Stimulated activated CD4-positive, alpha-beta T cell treated with anti-CD3 and anti-CD28 coated beads, Interleukin-4, amount 100 ng/mL, for 1 hour (primary cell): ENCODE measurements at places on chromosomes 16 and 17.

DNA sequence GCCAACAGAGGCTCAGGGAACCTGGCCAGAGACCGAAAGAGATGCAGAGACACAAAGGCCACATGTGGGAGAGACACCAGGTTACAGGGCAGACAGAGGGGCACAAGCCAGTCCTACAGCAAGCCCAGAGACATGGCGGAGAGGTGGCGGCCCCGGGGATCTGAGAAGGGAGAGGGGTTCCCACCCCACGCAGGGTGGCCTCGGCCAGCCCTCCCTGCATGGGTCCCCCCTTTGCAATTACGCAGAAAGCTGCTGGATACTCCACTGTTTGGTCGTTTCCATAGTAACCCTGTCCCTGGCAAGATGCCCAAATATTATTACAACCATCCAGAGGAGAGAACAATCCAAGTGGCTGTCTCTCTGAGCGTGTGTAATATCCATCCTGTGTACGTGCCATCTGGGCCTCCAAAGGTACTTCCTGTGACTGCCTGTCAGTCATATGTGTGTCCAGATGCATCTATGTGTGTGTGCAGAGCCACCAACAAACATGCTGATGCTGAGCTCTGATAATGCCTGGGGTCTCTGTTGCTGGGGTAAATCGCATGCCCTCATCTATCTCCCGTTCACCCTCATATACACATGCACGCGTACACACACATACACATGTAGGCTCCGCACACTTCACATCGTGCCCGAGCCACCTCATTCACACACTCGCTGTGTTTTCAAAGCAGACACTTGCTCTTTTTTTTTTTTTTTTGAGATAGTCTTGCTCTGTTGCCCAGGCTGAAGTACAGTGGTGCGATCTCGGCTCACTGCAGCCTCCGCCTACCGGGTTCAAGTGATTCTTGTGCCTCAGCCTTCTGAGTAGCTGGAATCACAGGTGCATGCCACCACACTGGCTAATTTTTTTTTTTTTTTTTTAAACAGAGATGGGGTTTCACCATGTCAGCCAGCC, 5.5 kb downstream of the PCGF2 start:
- DNase-seq = no peak

GRCh38 chr17:6524520-6524919, 31.8 kb downstream of the PITPNM3 start:
- DNase-seq = no peak

GRCh38 chr17:1009229-1010085, 12.5 kb downstream of the TIMM22 start:
- DNase-seq = no peak

GRCh38 chr17:33451221-33451620, 158.1 kb upstream of the ASIC2 start:
- no peak for DNase-seq

GRCh38 chr16:74291577-74292208, 4.9 kb upstream of the PSMD7 start:
- DNase-seq = no peak

- no peak for DNase-seq
Measured at GRCh38 chr17:13590441-13590840, 11.3 kb downstream of the HS3ST3A1 start.

DNA sequence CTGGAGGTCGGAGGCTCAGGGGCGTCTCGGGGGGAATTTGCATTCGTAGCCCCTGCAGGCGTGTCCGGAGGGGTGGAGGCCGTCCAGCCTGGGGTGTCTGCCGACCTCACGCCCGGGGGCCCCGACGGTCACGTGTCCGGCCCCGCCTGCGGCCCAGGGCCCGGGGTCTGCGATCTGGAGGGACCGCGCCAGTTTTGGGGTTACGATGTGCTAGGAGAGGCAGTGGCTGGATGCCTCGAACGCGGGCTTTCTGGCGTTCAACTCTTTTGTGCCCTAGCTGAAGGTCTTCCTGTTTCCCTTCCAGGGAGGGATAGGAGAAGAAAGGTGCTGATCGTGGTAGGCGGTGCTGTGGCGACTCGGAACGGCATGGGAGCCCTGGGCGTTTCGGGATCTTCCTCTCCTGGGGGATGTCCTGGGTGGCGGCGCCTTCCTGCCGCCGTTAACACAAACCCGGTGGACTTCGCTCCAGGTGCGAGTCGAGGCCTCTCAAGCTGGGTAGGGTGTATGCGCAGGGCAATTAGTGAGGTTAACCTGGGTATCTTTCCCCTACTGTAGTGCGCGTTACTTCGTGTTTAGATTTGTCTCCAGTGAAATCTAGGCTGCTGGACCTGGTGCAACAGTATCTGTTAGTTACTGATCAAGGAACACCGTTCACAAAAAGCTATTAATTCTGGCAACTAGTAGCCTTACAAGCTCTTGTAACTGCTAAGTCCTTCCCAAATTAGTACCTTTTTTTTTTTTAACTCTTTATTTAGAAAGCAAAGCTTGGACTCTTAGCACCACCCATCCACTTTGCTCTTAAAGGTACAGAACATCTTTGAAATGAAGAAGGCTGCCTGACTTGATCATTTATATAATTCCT, 1.3 kb downstream of the AKAP1 start:
- peak; percentile 22 for DNase-seq

DNA sequence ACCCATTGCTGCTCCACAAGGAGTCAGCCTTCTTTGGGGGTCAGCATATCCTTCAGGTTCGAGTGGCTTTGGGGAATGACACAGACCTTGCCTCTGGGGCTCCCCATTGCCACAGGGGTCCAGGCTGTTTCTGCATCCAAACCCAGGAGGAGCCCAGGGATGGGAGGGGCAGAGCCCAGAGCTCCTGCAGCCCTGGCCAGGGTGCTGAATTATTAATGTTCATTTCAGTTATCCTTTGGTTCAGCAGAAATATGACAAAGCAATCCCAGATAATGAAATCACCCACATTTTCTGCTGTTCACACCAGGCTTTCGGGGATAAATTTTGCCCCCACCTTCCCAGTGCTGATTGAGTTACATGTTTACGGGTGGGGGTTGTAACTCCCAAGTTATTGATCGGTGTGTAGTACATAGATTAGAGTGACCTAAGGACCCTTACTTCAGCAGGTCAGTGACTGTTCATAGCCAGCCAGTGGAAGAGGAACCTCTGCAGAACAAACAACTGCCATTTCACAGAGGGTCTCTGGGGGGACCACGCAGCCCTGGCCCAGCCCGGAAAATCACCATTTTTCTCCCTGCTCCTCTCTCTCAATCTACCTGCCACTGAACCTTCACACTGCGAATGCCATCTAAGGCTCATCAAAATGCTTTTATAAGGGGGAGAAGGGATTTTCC, 240.3 kb upstream of the N4BP1 start:
- no peak for DNase-seq

DNA sequence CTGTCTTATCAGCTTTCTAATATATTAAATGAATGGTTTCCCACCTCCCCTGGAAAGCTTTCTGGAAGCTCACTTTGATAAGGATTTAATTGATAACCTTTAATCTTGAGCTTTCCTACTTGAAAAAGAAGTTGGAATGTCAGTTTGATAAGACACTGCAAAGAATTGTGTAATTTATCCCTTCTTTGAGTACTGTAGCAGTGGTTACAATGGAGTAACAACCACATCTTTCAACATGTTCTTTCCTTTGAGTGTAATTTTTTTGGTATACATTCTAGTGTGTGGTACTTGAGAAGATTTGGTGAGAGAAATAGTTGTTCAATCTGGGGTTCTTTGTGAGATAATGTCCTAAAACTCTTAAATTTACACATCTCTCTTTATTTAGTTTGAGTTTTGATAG, 43.4 kb downstream of the CPD start:
- no peak for DNase-seq

GRCh38 chr16:77581706-77582105, 140.6 kb upstream of the NUDT7 start:
- no peak for DNase-seq

DNA sequence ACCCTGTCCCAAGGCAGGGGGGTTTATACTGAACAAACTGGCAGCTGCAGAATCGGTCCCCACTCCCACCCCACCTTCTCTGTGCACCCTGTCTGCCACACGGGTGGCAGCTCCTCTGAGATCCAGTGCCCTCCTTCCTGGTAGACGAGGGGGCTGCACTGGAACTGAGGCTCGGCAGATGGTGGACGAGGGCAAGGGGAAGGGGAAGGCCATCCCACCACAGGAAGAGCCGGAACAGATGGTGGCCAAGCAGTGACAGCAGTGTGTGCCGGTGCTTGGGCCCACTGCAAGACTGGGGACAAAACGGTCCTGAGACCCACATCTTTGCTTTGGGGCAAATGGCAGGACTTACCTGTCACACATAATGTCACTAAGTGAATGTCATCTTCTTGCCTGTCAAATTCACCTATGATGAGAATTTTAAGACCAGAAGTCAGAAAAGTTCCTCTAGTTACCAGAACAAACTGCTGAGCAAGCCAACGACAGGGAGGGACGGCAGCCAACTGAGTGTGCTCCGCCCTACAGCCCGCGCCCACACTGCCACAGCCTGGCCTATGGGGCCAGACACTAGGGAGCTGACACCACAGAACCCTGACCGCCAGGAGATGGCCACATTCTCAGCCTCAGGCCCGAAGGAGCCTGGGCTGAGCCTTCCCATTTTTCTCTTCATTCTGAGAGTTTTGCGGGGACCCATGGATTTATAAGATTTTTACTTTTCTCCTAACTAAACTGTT, 14.4 kb downstream of the NTAN1 start:
- DNase-seq = no peak

GRCh38 chr17:6571452-6571781, 15.1 kb upstream of the PITPNM3 start:
- DNase-seq = no peak

- DNase-seq = no peak
Measured at GRCh38 chr17:43085474-43085873, 39.7 kb downstream of the BRCA1 start.

- no peak for DNase-seq
Measured at GRCh38 chr17:72733619-72734282, 358.7 kb downstream of the SLC39A11 start.
